ENCODE measurements at places on chromosomes 4 and X.

- no peak for DNase-seq
Observed at GRCh38 chr4:126627255-126627654, 1005.5 kb upstream of the INTU start.

DNA sequence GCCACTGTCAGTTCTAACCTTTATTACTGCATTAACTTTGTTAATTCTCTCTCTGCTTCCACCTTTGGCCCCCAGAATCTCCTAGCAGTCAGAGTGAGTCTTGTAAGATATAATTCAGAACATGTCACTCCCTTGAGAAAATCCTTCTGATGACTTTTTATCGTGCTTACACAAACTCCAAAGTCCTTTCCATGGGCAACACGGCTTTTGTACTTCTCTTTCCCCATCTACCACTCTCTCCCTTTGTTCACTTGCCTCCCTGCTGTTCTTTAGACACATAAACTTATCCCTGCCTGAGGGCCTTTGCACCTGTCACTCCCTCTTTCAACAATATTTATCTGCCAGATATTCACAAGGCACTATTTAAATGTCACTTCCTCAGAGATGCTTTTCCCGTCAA is 64.8 kb downstream of the MAOB start:
- DNase-seq = no peak

- no peak for DNase-seq
Observed at GRCh38 chrX:21955403-21956189, 15.1 kb downstream of the SMS start.

DNA sequence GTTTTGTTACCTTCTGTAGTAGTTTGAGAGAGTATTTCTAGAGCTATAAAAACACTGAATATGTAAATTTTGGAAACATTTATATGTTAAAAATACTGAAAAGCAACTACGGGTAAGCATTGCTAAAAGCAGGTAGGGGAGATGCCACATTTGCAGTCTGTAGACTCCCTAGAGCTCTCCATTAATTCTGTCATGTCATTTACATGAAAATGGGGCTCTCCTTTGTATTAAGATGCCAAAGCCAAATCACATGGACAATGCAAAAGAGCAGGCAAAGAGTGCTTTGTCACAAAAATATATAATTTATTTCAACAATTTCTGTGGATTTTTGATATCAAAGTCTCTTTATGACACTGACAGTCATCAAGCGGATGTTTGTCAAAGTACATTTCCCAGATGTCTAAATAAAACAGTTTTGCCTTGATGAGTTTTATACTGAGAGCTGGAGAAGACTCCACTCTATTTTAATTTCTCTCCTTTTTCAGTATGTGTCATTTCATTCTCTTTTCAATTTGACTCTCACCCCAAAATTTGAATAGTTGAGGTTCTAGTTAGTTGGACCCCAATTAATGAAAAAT is 51.8 kb downstream of the LDB2 start:
- DNase-seq = no peak

DNA sequence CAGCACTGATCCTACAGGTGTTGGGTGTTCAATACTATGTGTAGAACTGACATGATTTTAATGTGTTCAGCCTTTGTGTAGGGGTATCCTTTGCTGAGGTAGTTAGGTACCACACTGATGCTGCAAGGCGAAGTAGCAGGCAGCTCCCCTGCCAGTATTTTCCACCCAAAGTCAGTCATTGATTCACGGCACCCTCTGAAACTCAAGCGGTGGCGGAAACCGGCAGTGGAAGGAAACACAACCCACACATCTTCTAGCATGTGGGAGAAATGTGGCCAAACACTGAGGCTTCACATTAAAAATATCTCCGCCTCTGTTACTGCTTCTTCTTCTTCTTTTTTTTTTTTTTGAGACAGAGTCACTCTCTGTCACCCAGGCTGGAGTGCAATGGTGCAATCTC is 126.3 kb downstream of the AASDH start:
- DNase-seq = no peak

GRCh38 chr4:70197842-70198241 is 2.3 kb downstream of the ODAM start:
- DNase-seq = no peak

DNA sequence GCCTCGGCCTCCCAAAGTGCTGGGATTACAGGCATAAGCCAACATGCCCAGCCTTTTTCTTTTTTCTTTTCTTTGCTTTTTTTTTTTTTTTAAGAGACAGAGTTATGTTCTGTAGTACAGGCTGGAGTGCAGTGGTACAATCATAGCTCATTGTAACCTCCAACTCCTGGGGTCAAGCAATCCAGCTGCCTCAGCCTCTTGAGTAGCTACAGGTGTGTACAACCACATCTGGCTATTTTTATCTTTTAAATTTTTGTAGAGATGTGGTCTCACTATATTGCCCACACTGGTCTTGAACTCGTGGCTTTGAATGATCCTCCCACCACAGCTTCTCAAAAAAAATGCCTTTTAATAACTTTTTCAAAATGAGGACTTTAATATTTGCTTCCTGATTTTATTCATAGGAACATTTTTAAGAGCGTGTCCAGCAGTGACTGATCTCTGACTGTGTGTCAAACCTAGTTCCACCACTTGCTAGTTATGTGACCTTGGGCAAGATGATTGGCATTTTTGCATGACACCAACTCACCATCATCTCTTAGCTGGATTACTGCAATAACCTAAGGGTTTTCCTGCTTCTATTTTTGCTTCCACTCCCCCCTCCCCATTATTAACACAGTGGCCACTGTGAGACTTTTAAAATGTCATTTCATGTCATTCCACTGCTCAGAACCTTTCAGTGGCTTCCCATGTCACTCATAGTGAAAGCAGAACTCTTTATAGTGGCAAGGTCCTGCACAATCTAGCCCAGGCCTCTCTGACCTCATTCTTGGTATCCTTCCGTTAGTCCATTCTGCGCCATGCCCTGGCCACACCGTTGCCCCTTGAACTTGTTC is 4.5 kb upstream of the TNIP3 start:
- no peak for DNase-seq

GRCh38 chrX:15471028-15471427 is 22.1 kb downstream of the PIR start:
- DNase-seq = peak; percentile 51

GRCh38 chr4:181579486-181579885 is 663.7 kb upstream of the TENM3 start:
- DNase-seq = no peak

- no peak for DNase-seq
Observed at GRCh38 chr4:143308377-143308776, 28.3 kb upstream of the GAB1 start.

DNA sequence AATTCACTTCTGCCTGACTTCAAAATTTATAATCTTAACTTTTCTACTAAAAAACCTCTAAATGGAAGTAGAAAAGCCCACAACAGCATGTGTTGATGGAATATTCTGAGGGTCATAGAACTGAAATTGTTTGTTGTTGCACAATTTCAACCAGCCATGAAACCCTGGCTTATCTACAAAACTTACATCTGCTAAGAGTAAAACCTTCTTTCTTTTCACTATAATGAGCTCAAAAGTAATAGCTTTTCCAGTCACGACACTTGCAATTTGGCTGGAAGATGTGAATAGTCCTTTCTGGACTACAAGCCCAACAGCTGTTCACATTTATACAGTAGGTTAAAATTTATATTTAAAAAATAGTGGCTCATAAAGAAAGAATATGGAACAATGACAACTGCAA is 250.0 kb downstream of the GPAT3 start:
- no peak for DNase-seq

DNA sequence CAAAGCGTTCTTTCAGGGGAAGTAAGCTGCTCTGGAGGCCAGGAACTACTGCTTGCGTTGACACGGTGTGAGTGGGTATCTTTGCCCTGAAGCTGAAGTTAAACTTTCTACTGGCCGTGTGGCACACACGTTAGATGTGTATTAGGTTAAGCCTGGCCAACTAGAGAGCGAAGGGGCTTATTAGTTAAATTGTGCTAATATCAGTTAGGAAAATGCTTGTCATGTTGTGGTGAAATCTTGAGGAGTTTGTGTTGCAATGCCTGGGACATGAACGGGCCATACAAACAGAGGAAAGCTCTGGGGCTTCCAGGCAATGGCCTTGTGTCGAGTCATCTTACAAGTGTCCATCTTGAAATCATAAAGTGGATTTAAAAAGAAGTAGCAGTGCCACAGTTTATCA is 62.6 kb downstream of the NSUN7 start:
- DNase-seq = no peak

- DNase-seq = no peak
Observed at GRCh38 chr4:180539284-180539683, 1703.9 kb upstream of the TENM3 start.

GRCh38 chrX:47746446-47746845 is 87.5 kb upstream of the UXT start:
- no peak for DNase-seq

DNA sequence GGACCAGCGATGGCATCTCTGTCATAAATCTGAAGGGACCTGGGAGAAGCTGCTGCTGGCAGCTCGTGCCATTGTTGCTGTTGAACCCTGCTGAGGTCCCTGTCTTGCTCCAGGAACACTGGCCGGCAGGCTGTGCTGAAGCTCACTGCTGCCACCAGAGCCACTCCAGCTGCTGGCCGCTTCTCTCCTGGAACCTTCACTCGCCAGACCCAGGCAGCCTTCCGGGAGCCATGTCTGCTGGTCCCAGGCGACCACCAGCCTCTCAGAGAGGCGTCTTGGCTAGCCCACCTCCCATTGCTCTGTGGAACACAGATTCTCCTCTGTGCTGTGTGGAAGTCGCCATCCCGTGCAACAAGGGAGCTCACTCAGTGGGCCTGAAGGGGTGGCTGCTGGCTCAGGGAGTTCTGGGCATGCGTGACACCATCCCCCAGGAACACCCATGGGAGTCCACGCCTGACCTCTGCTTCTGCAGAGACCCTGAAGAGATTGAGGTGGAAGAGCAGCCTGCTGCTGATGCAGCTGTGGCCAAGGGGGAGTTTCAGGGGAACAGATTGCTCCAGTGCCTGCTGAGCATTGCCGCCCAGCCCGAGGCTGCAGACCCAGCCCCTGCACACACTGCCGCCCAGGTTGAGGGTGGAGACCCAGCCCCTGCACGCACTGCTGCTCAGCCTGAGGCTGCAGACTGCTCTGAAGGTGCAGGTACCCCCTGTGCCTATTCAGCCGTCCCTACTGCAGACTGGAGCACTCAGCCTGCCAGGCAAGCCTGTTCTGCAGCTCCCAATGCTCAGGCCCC is 33.1 kb upstream of the CYP4V2 start:
- DNase-seq = no peak

DNA sequence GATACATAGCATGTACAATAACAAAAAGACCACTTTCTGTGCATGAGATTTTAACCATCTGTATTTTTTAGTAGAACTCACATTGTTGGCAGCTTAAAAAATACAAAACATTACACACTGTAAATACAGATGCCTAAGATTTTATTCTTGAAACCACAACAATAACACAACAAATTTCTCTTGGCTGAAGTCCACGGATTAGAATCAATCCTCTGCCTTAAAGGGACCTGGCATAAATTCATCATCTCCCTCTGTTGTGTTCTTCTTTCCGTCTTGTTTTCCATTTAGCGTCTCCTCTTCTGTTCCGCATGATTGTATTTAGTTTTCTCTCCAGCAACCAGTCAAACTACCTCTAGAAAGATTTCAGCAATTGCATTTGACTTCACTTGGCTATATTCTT is 231.0 kb downstream of the SPOCK3 start:
- DNase-seq = no peak

DNA sequence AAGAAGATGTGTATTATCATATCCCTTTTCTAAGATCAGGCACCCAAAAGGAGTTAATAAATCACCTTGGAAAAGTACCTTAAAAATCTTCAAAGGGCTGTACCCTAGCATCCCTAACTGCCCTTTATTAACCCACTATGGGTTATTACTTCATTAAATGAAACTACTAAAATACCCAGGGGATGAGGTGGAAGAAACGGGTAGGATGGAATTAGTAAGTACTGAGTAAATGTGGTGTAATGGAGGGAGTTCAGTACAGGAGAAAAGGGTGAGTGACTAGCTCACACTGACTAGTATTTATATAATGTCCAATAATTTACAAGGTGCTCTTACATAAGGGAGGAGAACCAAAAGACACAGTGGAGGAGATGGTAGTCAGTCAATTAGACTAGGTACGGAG is 51.0 kb upstream of the RASGEF1B start:
- DNase-seq = no peak

DNA sequence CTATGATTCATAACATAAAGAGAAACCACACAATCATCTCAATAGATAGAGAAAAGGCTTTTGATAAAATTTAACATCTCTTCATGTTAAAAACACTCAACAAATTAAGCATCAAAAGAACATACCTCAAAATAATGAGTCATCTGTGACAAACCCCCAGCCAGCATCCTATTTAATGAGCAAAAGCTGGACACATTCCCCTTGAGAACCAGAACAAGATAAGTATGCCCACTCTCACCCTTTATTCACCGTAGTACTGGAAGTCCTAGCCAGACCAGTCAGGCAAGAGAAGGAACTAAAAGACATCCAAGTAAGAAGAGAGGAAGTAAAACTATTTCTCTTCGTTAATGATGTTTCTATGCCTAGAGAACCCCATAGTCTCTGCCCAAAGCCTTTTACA is 507.2 kb downstream of the PABPC4L start:
- DNase-seq = no peak

DNA sequence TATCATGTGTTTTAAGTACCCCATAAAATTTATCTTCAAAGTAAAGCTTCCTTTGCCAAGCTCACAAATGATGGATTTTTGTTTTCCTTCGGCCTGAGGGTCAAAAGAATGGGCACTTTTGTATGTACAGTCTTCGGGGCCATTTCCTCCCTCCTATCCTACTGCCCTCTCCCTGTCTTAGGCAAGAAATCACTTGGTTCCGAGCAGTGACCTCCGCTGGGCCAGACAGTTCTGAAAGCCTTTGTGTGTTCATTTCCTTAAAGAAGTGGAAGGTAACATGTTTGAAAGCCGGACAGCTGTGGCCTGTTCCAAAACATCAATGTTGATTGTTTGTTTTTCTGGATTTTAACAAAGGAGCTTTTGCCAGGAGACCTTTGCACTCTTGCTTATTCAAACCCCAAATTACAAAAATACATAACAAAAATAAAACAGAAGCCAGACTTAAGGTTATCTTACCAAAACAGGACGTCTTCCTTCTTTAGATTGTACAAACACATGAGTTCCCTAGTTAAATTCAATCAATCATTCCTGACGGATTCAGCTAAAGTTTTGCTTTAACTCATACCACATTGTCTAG is 110.6 kb upstream of the LIMCH1 start:
- DNase-seq = peak; percentile 47

- no peak for DNase-seq
Observed at GRCh38 chr4:52780617-52781354, 29.6 kb upstream of the ERVMER34-1 start.

- DNase-seq = no peak
Observed at GRCh38 chrX:42094218-42094617, 170.9 kb upstream of the CASK start.

- no peak for DNase-seq
Observed at GRCh38 chr4:72875138-72875537, 194.4 kb downstream of the COX18 start.

DNA sequence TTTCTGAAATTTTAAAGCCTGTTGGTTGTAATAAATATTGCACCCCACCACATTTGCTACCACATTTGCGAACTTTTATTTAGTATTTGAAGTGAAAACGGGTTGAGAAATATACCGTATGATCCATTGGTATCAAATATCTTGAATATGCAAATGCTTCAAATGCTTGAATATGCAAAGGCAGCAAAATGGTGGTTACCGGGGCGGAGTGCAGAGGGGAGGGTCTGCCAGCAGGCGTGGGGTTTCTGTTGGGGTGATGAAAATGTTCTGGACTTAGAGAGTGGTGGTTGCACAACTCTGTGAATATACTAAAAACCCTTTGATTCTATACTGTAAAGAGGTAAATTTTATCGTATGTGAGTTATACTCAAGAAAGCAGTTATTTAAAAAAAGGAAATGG is 35.3 kb downstream of the SHROOM2 start:
- no peak for DNase-seq

GRCh38 chr4:103012551-103012950 is 7.0 kb downstream of the SLC9B1 start:
- DNase-seq = no peak

Measured in left cardiac atrium (tissue), 4 donors.